ENCODE measurements at places on chromosomes 11 and 22.

- no peak for DNase-seq
Measured at GRCh38 chr11:104918113-104918824, 20.0 kb upstream of the CASP12 start.

- no peak for DNase-seq
Measured at GRCh38 chr22:25643232-25644000, 78.9 kb downstream of the GRK3 start.

- no peak for DNase-seq
Measured at GRCh38 chr11:63573881-63574855, 11.0 kb upstream of the PLAAT2 start.

DNA sequence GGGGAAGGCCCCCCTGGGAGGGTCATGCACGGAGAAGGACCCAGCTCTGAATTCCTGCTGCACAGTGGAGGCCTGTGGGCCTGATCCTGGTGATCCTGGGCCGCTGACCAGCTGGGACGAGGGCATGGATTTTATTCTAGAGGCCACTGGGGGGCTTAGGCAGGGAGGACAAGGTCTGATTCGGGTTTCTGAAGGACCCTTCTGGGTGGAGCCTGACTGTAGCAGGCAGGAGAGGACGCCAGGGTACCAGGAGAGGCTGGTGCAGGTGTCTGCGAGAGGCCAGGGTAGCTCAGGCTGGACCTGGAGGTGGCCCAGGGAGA lies 31.3 kb downstream of the MPPED1 start:
- no peak for DNase-seq

All from stimulated activated CD4-positive, alpha-beta T cell treated with anti-CD3 and anti-CD28 coated beads, Interleukin-12 subunit alpha, Interleukin-12 subunit beta, amount 100 ng/mL, for 24 hours (primary cell).